ENCODE measurements at places on chromosomes 4 and X. TPM values are rescaled to one million over a fixed set of nuclear protein-coding genes. Genes with fewer than 3 reads are reported as not detected.

The RAB33A gene
- not detected for total RNA-seq

The IBSP gene
- not detected for total RNA-seq

The RHOXF2 gene
- total RNA-seq: not detected

The CT45A1 gene
- not detected for total RNA-seq

DNA sequence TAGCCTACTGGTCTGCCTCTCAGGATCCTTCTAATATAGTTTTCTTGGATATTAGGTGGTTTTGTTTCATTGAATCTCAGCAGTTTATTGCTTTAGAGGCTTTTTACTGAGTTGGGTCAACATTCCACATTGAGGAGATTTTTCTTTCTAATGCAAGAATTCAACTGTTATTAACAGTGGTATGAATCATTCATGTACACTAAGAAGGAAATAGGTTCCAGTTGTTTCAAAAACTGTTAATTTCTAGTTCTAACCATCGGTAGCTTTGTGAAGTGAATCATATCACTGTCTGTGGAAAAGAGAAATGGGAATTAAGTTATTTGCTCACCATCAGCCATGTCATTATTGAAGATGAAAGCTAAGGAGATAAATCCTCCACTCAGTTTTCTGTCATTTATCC lies 331.5 kb downstream of the RPA4 start:
- no peaks in the 10 kb centered on the region for H3K27me3 ChIP-seq
- DNase-seq: no peak
- no peak overlapping the region for H3K4me3 ChIP-seq

DNA sequence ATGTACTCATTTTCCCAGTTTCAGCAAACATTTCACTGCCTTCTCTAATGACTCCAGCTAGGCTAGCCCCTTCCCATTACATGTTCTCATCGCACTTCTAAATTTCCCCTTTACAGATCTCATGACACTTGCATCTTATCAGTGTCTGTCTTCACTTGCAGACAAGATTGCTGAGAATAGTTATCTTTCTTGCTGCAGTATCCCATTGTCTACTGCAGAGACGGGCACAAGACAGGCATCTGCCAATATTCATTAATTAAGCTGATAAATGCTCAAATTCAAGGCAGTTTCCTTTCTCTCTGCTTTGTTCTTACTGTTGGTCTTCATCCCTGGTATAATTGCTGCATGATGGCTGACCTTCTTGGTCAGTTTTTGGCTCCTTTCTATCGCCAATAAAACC lies 175.9 kb downstream of the ANTXR2 start:
- H3K36me3 ChIP-seq: no peaks in the 10 kb centered on the region
- H3K4me3 ChIP-seq: no peak overlapping the region
- no peaks in the 10 kb centered on the region for H3K4me1 ChIP-seq
- DNase-seq: no peak
- H3K27me3 ChIP-seq: no peaks in the 10 kb centered on the region

- peak; percentile 92 for DNase-seq
- H3K4me1 ChIP-seq: peaks cover 22% of the 10 kb centered on the region
- H3K27ac ChIP-seq: peak overlapping the region; percentile 99
- no peaks in the 10 kb centered on the region for H3K36me3 ChIP-seq
Measured at GRCh38 chr4:1870328-1870577, 940 bp upstream of the NSD2 start.

GRCh38 chr4:176760471-176760870 lies 32.3 kb downstream of the VEGFC start:
- H3K27ac ChIP-seq: no peak overlapping the region
- H3K4me3 ChIP-seq: no peak overlapping the region
- no peaks in the 10 kb centered on the region for H3K4me1 ChIP-seq
- DNase-seq: no peak
- H3K27me3 ChIP-seq: no peaks in the 10 kb centered on the region

DNA sequence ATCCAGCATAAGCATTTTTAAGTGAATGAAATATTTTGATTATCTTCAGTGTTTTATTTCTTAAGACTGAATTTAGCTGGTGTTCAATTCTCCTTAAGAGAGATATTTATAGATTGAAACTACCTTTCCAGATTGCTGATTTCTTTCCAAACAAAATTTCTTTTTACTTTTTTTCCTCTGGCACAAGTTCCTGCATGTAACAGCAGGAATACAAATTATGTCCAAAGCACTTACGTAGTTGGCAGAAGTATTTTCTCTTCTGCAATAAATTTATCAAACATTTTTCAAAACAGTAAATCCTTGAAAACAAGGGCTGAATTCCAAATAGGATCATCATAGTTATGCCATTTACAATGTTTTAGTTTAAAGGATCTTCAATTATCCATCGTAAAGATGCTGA lies 412.6 kb downstream of the IQCM start:
- H3K4me3 ChIP-seq: no peak overlapping the region
- no peak overlapping the region for H3K27ac ChIP-seq
- no peaks in the 10 kb centered on the region for H3K36me3 ChIP-seq

- no peaks in the 10 kb centered on the region for H3K36me3 ChIP-seq
- peak within 1 kb of the TSS; percentile 51 for H3K4me3 ChIP-seq
- H3K27ac ChIP-seq: peak within 1 kb of the TSS; percentile 73
- DNase-seq: peak; percentile 58
- H3K4me1 ChIP-seq: peaks cover 14% of the 10 kb centered on the region
Measured at GRCh38 chrX:69503782-69504625, at the start of gene NALF2. Gene NALF2, plus strand, starts transcription at chrX:69504326. Its CDS starts 957 bp downstream, at chrX:69505283.

DNA sequence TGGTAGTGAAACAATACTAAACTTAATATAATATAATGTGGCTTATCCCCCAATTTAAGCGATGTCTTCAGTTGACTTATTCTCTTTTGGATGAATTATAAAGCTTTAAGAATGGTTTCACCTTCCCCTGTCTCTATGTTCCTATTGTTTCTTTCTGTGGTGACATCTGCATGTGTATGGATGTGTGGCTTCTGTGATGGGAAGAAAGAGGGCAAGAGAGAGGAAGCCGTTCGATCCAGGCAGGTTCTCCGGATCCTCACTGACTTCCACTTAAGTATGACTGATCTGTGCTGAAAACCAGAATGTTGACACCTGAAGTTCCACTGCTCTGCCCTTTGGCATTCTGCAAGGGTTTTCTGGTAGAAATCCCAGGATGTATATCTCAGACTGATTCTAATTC lies 1150.8 kb downstream of the STPG2 start:
- no peaks in the 10 kb centered on the region for H3K36me3 ChIP-seq
- no peak overlapping the region for H3K4me3 ChIP-seq
- no peak for DNase-seq
- H3K27ac ChIP-seq: no peak overlapping the region

GRCh38 chrX:65300104-65300809 lies 234.3 kb downstream of the LAS1L start:
- no peaks in the 10 kb centered on the region for H3K27me3 ChIP-seq
- DNase-seq: no peak
- no peaks in the 10 kb centered on the region for H3K4me1 ChIP-seq
- no peak overlapping the region for H3K27ac ChIP-seq

DNA sequence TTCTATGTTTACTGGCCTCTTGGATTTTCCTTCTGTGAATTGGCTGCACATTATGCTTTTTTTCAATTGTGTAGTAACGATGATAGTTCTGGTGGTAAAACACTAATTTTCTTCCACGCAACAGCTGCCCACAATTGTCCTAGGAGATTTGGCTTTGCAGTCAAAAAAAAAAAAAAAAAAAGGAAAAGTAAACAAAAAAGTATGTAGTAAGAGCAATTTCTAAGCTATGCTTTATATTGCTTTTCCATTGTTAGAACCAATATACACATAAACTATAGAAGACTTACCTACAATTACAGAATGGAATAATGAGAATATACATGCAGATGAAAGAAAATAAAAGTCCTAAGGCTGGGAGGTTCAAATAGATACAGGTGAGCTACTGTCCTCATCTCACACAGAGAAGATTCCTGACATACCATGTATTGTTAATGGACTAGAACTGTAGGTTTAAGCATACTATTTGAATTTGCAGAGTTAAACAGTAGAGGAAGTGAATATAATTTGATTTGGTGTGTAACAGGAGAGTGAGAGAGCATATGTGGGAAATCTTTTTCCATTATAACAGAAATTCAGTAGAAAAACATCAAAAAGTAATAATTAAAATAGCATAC lies 976.2 kb downstream of the RAB28 start:
- no peaks in the 10 kb centered on the region for H3K36me3 ChIP-seq
- no peak overlapping the region for H3K4me3 ChIP-seq
- no peaks in the 10 kb centered on the region for H3K27me3 ChIP-seq
- no peak overlapping the region for H3K27ac ChIP-seq

GRCh38 chr4:7045553-7045952 lies 2.4 kb downstream of the TADA2B start:
- peaks cover 75% of the 10 kb centered on the region for H3K4me1 ChIP-seq
- no peak overlapping the region for H3K27ac ChIP-seq
- H3K36me3 ChIP-seq: peaks cover 3% of the 10 kb centered on the region
- no peaks in the 10 kb centered on the region for H3K27me3 ChIP-seq
- peak overlapping the region; percentile 98 for H3K4me3 ChIP-seq
- DNase-seq: no peak

GRCh38 chr4:62231994-62232393 lies 1031.9 kb downstream of the ADGRL3 start:
- H3K36me3 ChIP-seq: no peaks in the 10 kb centered on the region
- no peak for DNase-seq
- H3K4me3 ChIP-seq: no peak overlapping the region
- H3K27ac ChIP-seq: no peak overlapping the region
- H3K27me3 ChIP-seq: no peaks in the 10 kb centered on the region
- no peaks in the 10 kb centered on the region for H3K4me1 ChIP-seq

DNA sequence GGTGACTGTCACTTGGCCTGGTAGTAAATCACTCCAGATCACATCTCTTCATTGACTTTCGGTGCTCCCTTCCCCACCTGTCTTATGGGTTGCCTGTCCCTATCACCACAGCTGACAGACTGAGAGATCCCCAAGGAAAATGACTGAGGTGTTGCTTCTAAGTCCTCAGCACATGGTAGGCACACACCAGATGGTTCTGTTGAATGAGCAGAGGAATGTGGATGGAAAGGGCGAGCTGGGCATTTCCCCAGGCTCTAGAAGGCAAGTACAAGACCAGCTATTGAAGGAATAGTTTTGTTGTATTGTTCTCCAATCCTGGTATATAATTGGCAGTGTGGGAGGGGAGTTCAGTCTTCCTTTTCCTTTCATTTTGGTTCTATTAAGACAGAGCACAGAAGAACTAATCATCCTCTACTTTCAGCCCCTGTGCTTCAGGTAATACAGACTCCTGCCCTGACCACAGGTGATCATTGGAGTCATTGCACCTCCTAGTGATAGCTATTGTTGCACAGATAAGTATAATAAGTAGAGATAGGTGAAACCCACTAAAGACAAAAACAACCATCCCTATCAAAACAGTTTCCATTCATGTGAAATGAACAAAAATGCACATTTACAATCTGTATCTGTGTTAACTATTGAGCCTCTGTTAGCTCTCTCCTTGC lies 158.6 kb downstream of the TRAM1L1 start:
- no peaks in the 10 kb centered on the region for H3K36me3 ChIP-seq
- no peak overlapping the region for H3K27ac ChIP-seq
- DNase-seq: peak; percentile 12
- peaks cover 13% of the 10 kb centered on the region for H3K27me3 ChIP-seq

DNA sequence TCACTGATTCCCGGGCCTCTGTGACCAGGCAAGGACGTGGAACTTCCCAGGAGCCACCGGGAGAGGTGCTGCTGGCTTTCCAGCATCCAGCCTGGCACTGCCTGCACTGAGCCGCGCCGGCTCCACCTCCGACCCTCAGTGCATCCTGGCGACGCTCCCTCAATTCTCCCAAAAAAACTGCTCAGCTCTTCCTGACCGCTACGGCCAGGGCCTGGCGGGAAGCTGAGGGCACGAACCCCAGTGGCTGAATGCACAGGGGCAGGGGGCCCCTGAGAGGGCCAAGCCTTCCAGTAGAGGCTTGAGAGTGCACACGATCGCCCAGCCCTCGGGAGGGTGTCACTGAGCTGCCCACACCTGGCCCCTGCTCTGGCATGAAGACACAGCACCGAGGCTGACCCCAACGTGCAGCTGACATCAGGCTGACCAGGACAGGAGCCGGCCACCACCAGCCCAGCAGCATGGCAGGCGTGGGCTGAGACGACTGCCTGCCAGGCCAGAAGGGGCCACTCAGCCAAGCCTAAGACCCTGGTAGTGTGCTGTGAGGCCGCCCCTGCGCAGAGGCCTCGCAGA lies 6.9 kb downstream of the CTBP1 start:
- peaks cover 26% of the 10 kb centered on the region for H3K36me3 ChIP-seq
- no peak overlapping the region for H3K4me3 ChIP-seq
- peaks cover 64% of the 10 kb centered on the region for H3K4me1 ChIP-seq
- no peak for DNase-seq
- H3K27me3 ChIP-seq: no peaks in the 10 kb centered on the region

Data from stomach (tissue), 19 donors.